NCI-H1105 (cell line): ENCODE measurements at places on chromosomes 1 and 21.

- DNase-seq: no peak
These were observed 24.3 kb downstream of the PTGS2 start for GRCh38 chr1:186655876-186656275.

GRCh38 chr1:29639741-29640427, 403.6 kb downstream of the PTPRU start:
- DNase-seq: no peak

DNA sequence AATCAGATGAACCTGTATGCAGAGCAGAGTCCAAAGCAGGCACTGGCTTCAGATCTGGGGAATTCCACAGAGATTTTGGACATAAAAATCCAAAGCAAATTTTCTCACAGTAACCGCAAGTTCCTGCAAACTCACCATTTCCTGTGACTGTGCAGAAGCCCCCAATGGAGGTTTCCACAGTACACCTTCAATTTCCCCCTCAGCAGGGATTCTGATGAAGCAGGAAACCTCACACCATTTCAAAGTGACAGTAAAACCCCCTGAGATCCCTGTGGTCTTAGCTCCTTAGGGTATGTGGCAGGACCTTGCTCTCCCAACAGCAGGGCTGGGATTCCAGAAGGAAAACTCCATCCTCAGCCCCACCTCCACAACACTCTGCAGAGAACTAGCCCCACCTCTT, 6.0 kb upstream of the TGFBR3 start:
- no peak for DNase-seq

DNA sequence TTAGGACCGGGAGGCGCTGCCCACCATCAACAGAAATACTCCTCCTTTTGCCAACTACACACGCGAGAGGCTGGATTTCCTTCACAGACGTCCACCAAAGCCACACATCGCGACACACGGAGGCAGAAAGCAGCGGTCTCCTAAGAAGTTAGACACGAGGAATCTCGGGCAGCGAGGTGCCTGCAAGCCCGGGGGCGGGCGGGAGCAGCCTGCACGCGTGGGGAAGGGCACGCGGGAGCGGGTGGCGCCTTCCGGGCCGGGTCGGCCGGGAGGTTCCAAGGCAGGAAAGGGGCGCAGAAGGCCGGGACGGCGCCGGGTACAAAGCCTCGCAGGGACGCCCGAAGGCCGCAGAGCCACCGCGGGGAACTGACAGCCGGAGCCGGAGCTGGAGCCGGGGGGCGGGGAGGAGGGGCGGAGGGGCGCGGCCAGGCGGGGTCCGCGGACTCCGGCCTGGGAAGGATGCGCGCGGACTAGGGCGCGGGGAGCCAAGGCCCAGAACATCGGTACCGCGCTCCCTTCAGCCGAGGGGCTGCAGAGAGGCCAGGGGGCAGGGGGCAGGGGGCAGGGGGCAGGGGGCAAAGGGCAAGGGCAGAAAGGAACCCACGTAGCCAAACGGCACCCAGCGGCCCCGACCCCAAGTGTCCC, 722 bp downstream of the NPHP4 start:
- no peak for DNase-seq

GRCh38 chr1:10796029-10796944, at the start of gene CASZ1:
Gene CASZ1 (minus strand): TSS chr1:10796646. CDS start chr1:10693889, 102,757 bp downstream.
- DNase-seq: peak; percentile 90

- no peak for DNase-seq
These were observed 94.1 kb upstream of the CASZ1 start for GRCh38 chr1:10890491-10891071.

DNA sequence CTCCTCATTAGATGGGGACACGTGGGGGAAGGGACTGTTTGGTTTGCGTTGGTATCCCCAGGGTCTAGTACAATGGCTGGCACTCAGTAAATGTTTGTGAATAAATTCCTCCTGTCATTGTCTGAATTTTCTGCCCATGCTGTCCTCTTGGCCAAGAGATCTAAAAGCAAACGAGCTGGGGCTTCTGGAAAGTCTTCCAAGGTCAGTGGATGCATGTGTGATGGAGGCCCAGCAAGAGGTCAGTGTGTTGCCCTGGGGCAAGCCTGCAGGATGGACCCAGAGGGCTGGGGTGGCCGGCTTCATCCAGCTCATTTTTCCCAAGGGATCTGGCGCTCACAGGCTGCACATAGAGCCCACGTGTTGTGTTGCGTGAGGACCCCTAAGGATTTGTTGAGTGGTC, 30.0 kb upstream of the JUN start:
- no peak for DNase-seq

DNA sequence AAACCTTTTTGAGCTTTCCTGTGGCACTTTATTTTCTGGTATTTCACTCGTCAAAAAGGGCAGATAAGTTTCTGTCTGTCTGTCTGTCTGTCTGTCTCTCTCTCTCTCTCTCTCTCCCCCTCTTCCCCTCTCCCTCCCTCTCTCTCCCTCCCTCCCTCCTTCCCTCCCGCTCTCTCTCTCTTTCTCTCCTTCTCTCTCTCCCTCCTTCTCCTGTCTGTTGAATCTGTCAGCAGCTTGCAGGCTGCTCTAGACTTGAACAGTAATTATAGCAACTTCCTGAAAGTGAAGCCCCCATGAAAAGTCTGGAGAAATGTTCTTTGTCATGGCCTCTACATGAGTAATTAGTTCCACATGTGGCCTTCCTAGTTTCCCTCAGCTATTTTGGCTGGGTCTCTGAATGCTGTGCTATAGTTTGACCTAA, 275.2 kb upstream of the C1orf105 start:
- DNase-seq: no peak

DNA sequence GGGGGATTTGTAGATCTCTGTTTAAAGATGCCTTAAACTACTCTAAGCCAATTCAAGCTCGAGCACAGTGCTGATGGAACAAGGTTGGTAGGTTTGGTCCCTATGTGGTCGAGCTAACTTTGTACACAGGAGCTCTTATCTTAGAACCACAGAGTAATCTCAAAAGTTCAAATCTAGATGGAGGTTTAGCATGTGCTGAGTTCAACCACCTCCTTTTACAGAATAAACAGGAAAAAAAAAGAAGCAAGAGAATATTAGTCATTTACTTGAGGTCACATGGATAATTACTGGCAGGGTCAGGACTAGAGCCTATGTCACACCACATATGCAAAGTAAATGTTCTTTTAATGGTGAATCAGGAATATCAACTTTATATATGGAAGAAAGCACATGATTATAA, 86.2 kb downstream of the DTL start:
- no peak for DNase-seq

DNA sequence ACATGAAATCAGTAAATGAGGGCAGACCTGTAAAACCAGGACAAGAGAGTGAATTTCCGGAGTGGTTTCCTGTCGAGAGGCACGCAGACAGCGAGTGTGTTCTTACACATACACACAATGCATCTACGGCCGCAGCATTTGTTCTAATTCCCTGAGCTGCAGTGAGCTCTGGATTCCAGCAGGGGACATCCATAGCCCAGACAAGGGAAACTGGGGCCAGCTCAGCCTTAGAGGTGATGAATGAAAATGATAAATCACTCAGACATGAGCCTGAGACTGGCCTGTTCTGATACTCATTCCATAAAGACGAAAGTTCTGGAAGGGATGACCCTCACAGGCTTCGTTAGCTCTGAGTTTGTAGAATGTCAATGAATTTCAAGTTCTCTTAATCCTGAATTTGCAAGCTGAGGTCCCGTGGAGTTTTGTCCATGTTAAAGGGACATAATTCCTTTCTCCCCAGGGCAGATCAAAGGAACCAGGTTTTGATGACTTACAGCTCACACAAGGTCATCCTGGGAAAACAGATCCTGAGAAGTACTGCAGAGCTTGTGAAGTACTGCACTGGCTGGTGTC, 207.9 kb upstream of the C1orf87 start:
- DNase-seq: peak; percentile 80

- no peak for DNase-seq
These were observed 15.7 kb downstream of the PRDM16 start for GRCh38 chr1:3084726-3085125.

DNA sequence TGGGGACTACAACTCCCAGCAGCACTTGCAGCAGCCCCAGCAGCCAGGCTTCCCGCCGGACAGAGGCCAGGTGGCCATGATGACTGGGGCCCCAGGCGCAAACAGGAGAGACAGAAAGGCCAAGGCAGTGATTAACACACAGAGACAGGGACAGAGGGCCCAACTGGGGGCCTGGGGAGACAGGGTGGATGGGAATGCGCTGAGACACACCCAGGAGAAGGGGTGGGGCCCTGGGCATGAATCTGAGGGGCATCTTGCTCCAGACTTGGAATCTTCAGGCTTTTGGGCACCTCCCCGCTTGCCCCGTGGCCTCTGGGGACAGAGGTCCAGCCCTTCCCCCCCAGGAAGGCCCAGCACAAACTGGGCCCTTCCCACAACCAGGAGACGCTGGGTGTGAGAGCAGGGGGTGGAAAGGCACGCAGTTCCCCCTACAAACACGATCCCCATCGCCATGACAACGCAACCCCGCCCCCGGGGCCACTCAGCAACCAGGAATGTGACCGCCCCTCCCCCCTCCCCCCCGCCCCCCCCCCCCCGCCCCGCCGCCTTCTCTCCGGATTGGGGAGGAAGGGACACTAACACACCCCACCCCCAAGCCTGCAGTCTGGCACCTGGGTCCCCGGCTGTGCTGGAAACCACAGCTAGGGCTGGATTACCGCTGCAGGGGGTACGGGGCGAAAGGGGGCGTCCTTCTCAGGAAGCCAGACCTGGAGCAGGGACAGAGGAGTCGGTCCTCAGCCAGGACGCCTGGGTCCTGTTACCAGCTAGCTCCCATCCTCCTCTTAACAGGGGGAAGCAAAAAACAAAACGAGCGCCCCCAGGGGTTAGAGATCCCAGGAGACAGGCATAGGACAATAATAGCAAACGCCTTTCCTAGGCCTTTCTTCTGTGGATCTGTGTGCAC, 4.5 kb downstream of the HDGF start:
- DNase-seq: peak; percentile 55

DNA sequence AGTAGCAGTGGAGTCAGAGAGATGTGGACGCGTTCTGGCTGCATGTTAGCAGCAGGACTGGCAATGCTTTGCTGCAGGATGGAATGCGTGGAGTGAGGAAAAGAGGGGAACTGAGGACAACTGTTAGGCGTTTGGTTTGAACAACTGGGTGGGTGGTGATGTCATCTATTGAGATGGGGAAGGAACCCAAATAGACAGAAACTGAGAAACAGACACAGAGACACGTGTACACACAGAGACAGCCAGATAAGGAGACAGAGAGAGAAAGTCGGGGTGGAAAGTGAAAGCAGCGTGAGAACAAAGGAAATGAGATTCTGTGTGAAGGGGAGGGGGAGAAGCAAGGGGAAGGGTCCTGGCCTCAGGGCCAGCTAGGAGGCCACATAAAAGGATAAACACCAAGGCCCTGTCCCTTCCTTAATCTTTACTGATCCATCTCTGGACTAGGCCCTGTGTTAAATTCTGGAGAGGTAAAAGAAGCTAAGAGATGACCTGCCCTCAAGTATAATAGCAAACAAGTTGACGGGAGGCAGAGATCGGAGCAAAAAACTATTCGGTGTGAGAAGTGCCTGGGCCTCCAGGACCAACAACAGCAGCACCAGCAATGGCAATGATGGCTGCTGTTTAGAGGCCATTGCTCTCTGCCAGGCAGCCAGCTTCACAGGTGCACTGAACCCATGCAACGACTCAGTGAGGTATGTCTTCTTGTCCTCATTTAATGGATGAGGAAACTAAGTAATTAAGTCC, 31.6 kb downstream of the VWA5B1 start:
- no peak for DNase-seq

DNA sequence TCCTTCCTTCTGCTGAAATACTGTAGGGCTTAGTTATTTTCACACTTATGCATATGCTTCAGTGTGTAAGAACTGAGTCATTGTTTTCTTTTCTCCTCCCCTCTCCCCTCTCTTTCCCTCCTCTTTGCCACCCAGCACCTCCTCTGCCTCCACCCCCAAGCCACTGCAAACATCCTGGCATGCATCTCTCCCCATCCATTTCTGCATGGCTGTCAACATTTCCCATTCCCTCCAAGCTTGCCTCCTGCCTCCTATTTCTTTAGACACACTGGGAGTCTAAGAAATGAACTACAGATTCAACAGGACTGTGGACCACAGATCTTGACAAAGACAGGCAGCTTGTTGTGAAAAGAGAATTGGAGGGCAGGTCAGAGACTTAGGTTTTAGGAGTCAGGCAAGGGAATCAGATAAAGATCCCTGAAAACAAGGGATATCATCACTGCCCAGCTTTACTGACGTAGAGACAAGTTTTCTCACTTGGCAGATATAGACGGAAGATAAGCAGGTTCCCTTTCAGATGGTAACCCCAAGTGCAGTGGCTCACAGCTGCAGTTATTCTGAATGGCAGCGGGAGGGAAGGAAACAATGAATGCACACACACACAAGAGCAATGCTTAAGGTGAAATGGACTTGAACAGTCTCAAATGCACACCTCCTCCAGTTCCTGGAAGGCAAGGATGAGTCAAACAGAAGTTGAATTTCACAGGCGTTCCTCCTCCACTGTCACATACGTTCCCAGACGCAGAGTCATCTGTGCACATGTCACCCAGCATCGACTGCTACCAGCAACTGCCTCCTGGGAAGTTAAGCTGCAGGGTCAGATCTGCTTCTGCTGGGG, 56.1 kb downstream of the HIVEP3 start:
- no peak for DNase-seq

GRCh38 chr1:181577475-181577874, 94.2 kb downstream of the CACNA1E start:
- no peak for DNase-seq

GRCh38 chr1:50774759-50775351, 185.2 kb downstream of the FAF1 start:
- peak; percentile 60 for DNase-seq

- no peak for DNase-seq
These were observed 74.4 kb downstream of the HS2ST1 start for GRCh38 chr1:86988835-86989234.

DNA sequence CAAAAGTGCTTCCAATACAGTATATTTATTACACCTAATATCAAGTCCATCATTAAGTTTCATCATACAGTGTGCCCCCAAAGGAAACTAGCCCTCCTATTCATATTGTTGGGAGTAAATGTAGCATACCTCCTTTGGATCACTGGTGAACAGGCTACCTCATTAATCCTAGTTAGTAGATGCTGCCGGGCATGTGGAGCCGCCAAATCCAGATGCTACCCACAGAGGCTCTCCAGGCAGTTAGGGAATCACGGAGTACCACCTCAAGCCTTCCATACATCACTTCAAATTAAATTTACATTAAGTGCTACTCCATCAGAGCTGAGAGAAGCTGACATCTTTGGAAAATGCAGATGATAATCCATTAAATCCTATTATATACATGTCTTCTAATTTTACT, 121.7 kb upstream of the FOXD3 start:
- DNase-seq: no peak

DNA sequence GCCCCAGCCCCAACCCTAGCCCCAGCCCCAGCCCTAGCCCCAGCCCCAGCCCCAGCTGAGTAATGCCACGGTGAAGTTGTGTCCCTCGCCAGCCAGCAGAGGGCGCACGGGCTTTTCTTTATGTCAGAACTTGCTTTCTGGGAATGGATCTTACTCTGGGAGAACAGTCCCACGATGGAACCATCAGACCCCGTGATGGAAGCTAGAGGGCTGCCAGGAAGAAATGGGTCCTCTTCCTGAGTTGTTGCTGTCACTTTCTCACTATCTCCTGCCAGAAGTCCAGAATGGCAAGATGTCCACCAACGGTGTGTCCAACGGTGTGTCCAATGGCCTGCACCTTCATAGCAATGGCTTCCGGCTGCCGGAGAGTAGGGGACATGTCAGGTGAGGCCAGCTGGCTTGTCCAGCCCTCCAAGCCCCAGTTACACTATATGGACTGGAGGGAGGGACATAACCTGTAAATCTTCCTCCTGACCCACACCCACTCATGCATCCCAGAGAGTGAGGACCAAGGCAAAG, 25.1 kb upstream of the TMEM222 start:
- peak; percentile 47 for DNase-seq
